Activated CD4-positive, alpha-beta T cell treated with anti-CD3 and anti-CD28 coated beads, Interleukin-10, Interleukin-2, amounts not matched to agents 100 ng/mL and 50 ng/mL, durations not matched to agents 16 hours and 8 hours (primary cell): ENCODE measurements at places on chromosomes 3 and 15.

DNA sequence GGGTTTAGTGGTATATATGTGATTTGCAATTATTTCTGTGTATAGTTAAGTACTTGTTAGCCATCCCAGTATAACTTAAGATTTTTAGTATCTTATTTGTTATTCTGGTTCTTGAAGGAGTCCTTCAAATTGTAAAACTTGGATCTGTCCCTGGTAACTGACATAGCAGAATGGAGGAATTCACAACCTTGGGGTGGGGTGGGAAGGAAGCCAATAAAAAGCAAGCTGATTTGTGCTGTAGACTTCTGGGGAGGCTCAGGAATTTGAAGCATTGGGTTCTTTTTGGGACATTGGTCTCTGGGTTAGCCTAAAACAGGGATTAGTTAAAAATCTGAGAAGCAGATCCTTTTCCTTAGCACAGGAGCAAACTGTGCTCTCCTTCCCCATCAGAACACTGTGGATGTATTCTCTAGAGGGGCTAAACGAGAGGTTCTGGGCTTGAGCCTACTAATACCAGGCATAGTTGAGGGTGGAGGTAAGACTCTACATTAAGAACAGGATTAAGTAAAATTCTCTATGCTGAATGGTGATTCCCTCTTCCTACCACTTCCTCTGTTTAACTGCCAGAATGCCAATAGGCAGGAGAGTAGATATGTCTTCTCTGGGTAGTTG, 42.2 kb downstream of the GMPS start:
- DNase-seq, result no peak

DNA sequence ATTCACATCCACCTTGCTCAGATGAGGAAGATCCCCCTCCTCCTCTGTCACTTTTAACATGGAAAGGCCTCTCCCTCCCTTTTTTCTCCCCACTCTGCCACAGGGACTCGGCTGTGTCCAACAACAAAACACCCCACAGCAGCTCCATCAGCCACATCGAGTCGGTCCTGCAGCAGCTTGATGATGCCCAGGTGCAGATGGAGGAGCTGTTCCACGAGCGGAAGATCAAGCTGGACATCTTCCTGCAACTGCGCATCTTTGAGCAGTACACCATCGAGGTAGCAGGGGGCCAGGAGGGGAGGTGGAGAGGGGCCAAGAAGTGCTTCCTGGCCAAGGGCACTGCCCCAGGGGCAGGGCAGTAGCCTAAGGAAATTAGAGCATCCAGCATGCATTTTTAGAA, 331.7 kb upstream of the UMPS start:
- no peak for DNase-seq

DNA sequence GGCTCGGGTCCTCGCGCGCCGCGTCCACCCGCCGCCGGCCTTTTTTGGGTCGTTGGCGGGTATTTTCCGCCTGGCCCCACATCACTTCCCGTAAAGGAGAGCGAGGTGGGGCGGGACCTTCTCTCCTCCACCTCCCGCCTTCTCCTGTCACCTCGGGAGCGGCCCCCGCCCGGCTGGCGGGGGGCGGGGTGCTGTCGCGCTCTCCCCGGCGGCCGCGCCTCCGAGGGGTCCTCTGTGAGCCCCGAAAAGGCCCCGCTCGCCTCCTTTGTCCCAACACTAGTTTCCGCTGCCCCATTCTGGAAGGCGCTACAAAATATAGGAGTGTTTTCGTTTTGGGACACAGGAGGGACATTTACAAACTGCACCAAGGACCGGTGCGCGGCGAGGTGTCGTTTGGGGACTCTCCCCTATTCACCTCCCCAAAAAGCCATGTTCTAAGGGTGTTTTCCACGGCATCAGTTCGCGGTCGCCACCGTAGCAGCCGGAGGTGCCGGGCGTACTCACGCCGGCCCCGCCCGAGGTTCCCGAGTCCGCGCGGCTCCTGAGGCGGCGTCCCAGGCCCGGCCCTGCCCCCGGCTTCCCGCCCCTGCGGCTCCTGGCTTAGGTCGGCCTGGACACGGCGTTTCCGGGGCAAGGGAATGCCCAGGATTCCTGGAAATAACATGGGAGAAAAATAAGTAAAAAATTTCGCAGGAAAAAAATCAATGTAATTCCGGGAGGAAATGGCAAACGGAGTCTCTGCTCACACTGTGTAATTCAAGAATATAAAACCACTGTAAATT, at the start of gene RAB27A:
TSS of gene RAB27A (minus strand) at position 68 of the 782 bp plus-strand sequence. CDS start 54,879 bp downstream, outside the sequence.
- DNase-seq, result peak; percentile 91

GRCh38 chr3:77868725-77869124, 828.8 kb downstream of the ROBO2 start:
- no peak for DNase-seq

DNA sequence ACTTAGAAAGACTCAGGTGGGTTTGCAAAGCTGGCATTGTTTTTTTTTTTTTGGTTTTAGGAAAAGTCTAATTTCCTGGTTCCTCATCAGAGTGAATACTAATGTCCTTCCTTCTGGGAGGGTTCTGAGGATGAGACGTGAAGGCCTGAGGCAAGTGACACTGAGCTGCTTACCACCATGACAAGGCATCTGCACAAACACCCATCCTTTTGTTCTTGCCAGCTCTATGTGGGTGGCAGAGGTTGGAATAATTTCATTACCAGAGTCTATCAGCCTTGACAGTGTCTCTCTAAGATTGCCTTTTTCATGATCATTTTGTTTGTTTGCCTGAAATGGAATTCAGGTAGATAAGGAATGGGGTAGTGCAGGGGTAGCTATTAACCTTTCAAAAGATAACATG, 17.1 kb downstream of the RTP4 start:
- no peak for DNase-seq

GRCh38 chr15:79804838-79805237, 92.0 kb downstream of the MTHFS start:
- no peak for DNase-seq

DNA sequence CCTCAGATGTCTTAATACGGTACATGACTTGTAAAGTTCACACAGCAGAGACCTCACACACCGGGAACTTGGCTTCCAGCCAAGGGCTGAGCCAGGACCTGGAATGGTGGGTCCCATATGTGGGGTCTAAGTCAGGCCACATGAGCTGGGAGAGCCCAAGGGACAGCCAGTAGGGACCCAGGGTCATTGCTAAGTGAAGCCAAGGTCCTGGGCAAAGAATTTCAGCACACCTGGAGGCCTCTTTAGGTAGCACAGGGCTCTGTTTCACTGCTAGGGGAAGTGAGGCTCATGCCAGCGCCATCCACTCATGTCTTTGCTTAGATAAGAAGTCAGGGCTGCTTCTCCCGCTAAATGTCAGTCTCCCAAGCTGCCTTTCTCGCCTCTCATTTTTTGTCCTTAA, 116.6 kb upstream of the TLE3 start:
- DNase-seq, result no peak

DNA sequence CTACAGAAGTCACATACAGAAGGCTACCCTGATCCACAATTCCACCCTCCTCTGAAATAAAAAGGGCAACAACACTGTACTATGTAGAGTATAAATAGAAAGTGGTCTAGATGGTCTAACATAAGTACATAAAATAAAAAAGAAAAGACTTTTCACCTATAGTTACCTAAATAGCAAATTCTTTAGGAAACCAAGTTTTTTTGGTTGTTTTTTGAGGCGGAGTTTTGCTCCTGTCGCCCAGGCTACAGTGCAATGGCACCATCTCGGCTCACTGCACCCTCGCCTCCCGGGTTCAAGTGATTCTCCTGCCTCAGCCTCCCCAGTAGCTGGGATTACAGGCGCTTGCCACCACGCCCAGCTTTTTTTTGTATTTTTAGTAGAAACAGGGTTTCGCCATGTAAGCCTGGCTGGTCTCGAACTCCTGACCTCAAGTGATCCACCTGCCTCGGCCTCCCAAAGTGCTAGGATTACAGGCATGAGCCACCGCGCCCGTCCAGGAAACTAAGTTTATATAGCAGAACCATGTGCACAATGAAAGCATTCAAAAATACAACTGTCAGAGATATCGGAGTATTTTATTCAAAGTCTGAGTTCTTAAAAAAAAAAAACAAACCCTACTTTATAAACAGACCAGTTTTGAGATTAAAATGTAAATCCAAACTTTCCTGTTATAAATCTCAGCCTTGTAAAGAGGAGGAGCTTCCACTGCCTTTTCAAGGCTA, 1.7 kb downstream of the SIN3A start:
- no peak for DNase-seq

DNA sequence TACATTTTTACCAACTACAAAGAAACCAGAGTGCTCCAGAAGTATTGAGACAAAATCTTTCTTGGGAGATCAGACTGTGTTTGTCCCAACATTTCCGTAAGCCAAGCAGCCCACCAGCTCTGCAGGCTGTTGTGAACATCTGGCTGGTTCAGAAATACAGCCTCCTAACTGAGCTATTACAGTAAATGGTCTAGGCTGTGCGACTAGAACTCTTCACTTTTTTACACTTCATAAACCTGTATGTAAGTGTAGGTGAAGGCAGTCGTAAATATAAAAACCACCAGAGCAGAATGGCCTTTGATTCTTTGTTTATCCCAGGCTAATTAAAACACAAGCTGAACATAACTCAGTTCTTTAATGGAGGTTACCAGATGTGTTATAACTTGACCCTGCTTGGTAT, 235.3 kb downstream of the ARRDC4 start:
- no peak for DNase-seq

GRCh38 chr3:33881156-33882064, 83.0 kb downstream of the PDCD6IP start:
- no peak for DNase-seq

- no peak for DNase-seq
These were observed 14.3 kb downstream of the ZIC1 start for GRCh38 chr3:147423537-147423797.

DNA sequence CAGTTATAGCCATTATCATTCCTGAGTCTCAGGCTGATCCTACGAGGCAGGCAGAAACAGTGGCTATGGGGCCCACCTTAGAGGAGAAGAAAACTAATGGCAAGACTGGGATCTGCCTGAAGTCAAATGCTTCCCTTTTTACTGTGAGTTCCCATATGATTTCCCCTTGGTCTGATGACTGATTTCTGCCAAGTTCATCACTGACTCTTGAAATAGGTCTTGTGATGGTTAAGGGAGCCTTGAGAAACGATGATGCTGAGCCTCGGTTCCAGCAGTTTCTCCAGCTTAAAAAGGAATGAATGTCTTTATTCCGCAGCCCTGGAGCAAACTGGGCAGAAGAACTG, 29.4 kb upstream of the LDHAL6B start:
- no peak for DNase-seq

DNA sequence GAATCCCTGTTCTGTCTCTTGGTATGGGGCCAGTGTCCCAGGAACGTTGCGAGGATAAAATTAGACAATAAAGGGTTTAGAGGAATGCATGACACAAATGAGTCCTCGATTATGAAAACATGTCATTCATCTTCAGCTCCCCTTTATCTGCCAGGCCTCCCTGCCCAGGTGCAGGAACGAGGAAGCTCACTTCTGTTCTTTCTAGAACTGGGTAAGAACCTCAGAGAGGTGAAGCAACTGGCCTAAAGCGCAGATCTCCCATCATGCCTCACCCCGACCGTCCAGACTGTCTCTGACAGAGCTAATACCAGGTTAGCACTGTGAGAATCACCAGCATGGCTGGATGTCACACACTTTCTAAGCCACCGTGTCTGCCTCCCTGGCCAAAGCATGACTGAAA, 1.5 kb upstream of the ITIH1 start:
- DNase-seq, result no peak

DNA sequence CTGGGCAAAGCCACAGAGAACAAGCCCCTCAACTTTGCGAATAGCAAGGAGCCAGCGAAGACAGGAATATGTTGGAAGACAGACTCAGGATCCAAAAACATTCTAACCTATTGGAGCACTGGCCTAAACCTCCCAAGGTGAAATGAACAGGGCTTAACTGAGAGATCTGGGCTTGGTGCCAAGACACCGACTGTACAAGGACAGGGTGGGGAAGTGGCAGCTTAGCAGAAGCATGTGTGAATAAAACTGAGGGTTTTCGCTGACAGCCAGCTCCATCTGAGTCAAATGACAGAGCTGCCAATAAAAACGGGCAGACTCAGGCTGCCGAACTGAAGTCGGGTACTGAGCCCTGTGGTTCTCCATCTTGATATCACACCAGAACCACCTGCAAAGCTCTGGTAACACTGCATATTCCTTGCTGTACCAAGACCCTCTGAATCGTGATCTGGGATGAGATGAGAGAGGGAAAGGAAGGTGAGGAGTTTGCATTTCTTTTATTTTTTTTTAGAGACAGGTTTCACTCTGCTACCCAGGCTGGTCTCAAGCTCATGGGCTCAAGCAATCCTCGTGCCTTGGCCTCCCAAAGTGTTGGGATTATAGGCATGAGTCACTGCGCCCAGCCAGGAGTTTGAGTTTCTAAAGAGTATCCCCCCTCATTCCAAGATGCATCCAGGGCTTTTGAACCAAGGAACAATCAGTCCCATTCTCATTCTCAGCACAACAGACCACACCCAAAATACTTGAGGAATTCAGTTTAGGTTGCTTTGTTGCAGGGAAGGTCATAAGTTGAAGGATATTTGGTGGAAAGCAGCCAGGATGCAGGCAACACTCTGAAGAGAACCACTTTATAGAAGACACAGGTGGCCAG, 6.0 kb upstream of the PLCB2 start:
- peak; percentile 7 for DNase-seq

DNA sequence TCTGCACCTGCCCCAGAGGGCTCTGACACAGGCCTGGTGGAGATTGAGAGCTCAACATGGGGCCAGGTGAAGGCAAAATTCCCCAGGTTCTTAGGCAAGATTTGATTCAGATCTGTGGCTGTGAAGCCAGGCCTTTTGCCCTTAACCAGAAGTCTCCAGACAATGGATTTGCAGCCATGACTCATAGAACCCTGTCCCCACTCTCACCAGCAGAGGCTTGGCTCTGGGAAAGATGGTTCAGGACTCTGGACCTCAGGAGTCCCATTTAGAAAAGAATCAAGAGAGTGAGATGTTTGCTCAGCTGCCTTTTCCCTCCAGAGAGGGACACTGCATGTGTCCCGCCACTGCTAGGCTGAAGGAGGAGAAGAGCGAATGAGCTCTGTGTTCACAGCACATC, 361.4 kb upstream of the ICE2 start:
- peak; percentile 10 for DNase-seq

- peak; percentile 83 for DNase-seq
These were observed 237.1 kb upstream of the CFAP20DC start for GRCh38 chr3:59286791-59287531.

DNA sequence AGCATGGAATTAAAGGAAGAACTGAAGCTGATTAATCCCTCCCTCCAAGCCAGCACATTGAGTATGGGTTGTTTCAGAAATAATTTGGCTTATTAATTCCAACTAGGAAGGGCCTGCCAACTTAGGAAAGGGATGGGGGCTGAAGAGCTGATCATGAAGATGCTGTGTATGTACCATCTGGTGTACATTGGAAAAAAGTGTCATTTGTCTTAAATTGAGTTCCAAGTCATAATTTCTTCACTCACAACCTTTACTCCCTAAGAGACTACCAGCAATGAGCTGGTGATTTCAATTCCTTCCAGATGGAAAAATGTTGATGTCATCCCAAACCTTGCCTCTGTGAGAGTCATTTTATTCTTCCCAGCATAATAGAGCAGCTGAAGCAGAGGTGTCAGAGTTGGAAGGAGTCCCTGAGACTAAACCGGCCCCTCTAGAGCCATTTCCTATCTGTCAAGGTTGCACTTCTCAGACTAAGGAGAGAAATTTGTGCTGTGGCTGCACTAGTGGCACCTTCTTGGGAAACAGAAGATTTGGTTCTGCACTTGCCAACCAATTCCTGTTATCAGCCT, 79.4 kb downstream of the GTPBP8 start:
- DNase-seq, result no peak

GRCh38 chr3:52231502-52232278, 6.2 kb upstream of the TLR9 start:
- peak; percentile 88 for DNase-seq
